Tibial artery (tissue), 4 donors: ENCODE measurements at places on chromosomes 6 and 20.

DNA sequence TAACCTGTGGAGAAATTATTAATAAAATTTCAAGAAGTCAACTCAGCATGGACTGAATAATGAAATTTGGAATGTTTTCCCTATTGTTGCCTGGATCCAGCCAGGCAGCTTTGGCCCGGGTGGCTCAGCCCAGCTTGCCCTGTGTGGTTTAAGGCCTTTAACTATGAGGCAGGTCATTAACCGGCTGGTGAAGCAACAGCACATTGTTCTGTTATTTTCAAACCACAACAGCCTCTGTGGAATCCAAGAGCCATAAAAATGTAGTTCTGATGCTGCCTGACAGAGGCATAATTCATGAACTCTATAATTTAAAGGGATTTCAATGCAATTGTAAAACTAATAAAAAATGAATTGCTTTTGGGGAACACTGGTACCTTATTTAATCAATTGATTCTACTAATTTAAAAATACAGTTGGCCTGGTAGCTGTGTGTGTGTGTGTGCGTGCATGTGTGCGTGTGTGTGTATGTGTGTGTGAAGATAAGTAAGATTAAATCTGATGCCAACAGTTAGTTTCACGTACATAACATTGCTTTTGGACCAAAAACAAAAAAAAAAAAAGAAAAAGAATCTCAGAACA, 117.7 kb downstream of the RPS12 start:
- DNase-seq = no peak
- H3K27me3 ChIP-seq = peaks cover 6% of the 10 kb centered on the region
- H3K4me3 ChIP-seq = no peak overlapping the region
- no peaks in the 10 kb centered on the region for H3K36me3 ChIP-seq
- no peak overlapping the region for H3K27ac ChIP-seq

GRCh38 chr20:21918398-21918797, 212.9 kb downstream of the PAX1 start:
- no peak overlapping the region for H3K27ac ChIP-seq
- H3K36me3 ChIP-seq = no peaks in the 10 kb centered on the region
- H3K4me1 ChIP-seq = no peaks in the 10 kb centered on the region
- no peak overlapping the region for H3K4me3 ChIP-seq
- no peak for DNase-seq

DNA sequence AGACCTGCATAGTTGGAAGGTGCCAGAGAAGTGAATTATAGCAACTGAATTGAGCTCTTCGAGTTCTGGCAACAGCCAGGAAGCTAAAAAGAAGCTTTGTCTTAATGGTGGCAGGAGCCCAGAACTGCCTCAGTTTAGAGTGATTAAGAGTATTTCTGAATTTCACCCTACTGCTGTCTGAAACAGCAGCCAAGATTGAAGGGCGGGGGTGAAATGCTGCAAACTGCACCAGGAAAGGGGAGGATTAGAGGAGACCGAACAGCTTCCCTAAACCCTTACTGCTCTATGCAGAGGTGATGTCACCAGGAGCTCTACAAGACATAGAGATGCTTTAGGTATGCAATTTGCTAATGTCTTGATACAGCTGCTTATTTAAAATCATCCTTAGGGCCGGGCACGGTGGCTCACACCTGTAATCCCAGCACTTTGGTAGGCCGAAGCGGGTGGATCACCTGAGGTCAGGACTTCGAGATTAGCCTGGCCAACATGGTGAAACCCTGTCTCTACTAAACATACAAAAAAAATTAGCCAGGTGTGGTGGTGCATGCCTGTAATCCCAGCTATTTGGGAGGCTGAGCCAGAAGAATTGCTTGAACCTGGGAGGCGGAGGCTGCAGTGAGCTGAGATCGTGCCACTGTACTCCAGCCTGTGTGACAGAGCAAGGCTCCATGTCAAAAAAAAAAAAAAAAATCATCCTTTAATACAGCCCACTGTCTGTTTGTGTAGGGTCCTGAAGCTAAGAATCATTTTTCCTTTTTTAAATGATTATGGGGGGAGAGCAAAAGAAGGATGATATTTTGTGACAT, 91.7 kb upstream of the IYD start:
- peaks cover 12% of the 10 kb centered on the region for H3K27me3 ChIP-seq
- H3K4me1 ChIP-seq = no peaks in the 10 kb centered on the region
- no peaks in the 10 kb centered on the region for H3K36me3 ChIP-seq
- DNase-seq = no peak
- no peak overlapping the region for H3K4me3 ChIP-seq

DNA sequence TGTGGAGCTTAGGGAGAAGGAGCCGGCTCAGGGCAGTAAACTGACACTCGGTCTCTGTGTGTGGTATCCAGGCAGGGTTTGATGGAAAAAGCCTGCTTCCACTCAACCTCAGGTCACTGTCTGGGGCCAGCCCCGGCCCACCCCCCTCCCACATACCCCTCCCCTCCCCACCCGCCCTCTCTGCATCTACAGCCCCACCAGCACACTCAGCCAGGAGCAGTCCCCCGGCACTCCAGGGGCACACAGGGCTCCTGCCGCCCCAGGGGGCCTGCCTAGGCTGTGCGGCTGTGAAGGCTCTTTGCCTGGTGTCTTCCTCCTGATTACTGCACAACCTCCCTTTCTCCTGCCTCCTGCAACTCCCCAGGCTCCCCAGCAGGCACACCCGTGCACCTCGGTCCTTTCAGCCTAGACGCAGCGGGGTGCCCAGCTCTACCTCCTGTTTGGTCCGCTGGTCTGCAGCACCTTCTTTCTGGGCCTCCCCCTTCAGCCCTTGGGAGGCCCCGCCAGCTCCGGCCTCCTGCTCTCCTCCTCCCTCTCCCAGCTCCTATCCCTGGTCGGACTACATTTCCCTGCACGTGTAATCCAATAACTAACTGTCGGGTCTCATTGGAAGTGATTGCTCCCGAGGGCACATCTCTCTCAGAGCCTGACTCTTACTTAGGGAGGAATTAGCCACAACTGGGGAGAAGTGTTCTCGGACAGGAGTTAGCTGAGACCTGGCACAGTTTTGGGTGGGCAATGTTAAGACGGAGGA, 1.3 kb upstream of the FOXF2 start:
- H3K27ac ChIP-seq = no peak overlapping the region
- peaks cover 50% of the 10 kb centered on the region for H3K4me1 ChIP-seq
- DNase-seq = no peak
- H3K4me3 ChIP-seq = no peak overlapping the region

GRCh38 chr6:105745464-105746129, 340.5 kb upstream of the PRDM1 start:
- DNase-seq = no peak
- no peaks in the 10 kb centered on the region for H3K36me3 ChIP-seq
- H3K27ac ChIP-seq = no peak overlapping the region
- no peaks in the 10 kb centered on the region for H3K4me1 ChIP-seq
